ENCODE measurements at places on chromosomes 12 and 14.
A peak's percentile ranks its signal among the peaks of the same experiment; 100 is the strongest.

DNA sequence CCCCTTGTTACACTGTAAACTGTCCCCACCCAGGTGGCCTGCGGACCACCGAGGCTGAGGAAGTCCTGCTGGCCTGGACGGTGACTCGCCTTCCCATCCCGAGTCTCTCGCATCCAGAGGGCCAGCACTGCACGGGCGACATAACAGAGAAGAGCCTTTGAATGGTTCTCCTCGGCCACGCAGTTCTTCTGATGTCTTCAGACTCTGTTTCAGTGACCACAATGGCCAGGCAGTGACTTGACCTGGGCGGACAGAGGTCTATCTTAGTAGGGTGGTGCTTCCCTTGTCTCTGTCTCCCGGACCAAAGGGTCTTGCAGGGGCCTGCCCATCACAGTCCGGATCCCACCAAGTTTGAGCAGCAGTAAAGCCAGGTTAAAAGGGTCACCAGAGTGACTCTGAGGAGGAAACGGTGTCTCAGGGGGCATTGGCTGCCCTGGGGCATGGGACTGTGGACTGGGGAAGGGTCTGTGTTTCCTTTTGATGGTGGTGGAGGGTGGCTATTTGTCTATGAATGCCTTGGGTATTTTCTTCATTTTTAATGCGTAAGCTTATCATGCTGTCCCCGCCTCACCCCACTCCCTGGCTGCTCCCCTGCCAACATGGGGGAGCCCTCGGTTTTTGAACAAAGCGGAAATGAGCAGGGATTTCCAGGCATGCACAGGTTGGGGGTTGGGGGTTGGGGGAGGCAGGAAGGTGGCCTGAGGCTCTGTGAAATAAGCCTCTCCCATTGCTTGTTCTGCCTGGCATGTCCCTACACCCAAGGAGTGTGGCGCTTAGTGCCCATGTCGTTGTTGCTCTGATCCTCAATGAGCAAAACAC, 10.3 kb downstream of the KRT85 start:
- no peak for DNase-seq

- DNase-seq, result peak; percentile 62
Measured at GRCh38 chr14:61860294-61860918, 98.2 kb downstream of the SNAPC1 start.

DNA sequence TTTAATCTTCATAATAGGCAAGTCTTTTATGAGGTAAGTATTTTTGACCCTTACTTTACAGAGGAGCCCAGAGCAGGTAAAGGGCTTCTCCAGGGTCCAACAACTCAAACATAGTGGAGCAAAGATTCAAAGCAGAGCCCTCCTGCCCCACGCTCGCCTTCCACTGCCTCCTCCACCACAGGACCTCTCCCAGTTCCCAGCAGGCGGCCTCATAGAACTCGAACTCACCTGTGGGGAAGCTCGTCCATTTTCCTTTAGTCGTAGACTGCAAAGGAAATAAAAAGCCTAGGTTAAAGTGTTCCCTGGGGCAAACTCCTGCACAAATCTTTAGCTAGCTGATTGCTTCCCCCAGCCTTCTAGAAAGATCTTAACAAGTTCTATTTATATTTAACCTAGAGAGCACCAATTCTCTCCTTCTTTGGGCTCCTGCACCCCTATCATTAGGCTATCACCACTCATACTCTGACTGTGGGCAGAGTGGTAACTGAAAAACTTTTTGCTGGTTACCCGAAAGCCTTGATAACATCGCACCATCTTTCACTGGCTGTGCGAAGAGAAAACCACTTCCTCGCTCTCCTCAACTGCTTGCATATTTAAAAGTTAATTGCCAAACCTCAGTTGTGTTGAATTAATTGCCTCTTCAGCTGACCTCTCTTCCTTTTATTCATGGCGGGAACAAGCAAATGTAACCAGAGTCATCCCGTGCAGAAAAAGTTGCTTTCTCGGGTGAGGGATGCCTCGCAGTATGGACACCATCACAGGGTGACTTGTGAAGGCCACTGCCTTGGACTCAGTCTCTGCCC, 299.6 kb downstream of the DPF3 start:
- DNase-seq, result no peak

DNA sequence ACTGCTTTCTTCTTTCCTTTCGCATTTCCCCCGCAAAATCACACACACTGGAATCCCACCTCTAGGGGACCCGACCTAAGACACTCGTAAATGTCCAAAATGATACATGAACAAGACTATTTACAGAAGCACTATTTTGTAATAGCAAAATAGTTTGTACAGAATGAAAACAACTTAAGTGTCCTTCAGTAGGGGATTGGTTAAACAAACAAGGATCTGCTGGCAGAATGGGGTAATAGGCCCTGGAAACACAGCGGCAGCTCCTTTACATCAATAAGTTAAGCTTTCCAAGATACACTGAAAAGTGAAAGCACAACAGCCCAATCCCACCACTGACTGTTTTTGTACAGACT, 48.8 kb downstream of the LTBP2 start:
- DNase-seq, result no peak

DNA sequence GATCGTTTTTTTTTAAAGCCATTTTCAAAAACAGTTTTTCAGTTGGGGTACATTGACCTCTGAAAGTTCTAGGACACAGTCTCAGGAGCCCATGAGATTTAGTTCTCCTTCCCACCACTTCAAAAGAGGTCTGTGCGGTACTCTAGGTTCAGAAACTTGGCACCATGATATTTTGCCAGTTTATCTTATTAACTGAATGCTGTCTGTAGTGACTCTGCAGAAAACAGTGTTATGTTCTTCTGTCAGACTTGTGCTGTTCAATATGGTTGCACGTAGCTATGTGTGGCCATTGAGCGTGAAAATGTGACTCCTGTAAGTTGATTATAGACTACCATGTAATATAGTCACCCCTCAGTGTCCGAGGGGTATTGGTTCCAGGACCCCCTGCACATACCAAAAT, 35.9 kb downstream of the CRADD start:
- DNase-seq, result no peak

GRCh38 chr12:22856178-22856577, 231.2 kb downstream of the ETNK1 start:
- DNase-seq, result no peak

- DNase-seq, result no peak
Measured at GRCh38 chr14:39740454-39740853, 308.2 kb upstream of the FBXO33 start.

DNA sequence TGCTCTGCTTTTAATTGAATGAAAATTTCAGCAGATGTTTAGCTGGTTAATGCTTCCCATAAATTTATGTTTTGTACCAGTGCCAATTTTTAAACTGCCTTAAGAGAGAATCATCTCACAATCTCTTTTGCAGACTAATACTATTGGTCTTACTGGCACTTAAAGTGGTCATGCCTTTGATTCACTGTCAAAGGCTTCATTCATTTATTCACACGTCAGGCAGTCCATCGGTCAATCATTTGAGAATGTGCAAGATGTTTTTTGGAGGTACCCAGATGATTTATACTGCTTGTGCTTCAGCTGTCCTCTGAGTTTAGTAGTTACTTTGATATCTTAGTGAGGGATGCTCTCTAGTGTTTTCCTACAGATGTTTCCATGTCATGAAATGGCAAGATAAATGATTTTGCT, 83.4 kb downstream of the NAV3 start:
- DNase-seq, result no peak

DNA sequence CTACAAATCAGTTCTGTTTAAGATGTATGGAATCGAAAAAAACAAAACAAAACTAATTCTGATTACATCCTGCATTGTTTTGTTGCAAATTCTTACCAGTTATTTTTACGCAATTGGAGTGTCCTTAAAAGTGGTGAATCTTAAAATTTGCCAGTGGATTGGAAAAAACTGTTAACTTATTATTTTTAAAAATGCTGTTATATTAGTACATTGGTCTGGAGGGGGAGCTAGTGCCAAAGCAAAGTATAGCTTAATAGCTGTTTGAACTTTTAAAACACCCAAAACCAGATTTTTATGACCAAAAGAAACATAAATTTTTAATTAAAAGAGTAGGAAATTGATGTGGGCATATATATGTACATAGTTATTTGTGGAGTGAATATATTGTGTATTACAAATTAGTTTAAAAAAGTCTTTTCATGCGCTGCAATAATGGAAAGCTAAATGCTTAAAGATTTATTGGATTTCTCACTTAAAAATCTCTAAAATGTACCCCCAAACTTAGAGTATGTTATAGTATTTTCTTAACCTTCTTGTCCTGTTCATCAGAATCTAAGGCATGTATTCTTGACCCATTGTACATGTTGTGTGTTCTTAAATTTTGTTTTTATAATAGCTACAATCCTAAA, 2.5 kb downstream of the FUT8 start:
- no peak for DNase-seq

DNA sequence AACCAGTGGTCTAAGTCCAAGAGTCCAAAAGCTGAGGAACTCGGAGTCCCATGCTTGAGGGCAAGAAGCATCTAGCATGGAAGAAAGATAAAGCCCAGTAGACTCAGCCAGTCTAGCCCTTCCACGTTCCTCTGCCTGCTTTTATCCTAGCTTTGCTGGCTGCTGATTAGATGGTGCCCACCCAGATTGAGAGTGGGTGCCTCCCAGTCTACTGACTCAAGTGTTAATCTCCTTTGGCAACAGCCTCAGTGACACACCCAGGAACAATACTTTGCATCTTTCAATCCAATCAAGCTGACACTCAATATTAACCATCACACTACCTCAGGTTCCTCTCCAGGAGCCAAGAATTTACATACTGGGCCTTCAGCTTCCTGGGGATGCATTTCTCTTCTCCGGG, 476.1 kb downstream of the FUT8 start:
- DNase-seq, result no peak

GRCh38 chr14:69852531-69853321, 26.5 kb upstream of the SMOC1 start:
- no peak for DNase-seq

DNA sequence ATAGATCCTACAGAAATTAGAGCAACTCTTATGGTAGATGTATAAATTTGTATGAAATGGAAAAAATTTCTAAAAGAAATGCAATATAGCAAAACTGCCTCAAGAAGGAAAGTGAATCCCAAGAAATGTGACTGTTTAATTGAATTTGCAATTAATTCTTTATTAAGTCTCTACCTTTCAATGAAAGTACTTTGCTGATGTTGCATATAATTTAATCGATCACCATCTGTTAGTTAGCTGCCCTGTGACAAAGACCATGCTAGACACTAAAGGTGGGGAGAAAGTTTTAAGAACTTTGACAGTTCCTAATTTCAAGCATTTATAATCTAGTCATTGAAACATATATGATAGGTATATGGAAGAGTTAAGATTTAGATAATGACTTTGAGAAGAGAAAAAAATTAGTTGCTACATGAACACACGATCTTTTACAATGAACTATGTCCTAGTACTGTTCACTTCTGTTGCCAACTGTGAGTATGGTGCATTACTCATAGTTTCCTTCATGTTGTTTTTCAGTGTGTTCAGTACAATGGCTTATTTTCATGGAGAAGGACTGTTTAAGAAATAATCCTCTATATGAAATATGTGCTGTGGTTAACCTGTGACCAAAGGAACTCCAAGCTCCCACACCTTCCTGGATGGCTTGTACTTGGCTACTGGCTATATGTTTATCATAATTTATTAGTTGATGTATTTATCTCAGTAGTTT, 128.4 kb downstream of the METTL25 start:
- no peak for DNase-seq

DNA sequence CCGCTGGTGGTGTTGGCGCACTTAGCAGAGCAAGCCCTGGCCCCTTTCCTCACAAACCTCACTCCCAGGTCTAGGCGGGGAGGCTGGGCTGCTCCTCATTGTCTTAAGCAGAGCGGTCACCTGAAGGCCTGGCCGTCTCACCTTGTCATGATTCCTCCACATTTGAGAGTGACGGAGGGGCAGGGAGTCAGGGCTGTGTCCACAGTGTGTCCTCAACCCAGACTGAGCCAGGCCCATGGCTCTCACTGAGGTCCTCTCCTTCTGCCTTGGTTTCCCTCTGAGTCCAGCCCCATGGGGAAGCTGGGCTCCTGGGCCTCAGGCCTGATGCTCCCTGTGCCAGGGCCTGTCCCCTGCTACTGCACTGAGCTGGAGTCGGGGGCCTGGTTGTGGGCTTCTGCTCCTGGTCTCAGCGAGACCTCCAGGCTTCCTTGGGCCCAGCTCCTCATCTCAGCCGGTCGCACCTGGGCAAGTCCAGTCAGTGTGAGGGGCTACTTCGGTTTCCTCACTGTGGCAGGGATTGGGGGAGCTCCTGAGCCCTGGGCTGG, 44.9 kb downstream of the KRT80 start:
- no peak for DNase-seq

Measured in stimulated activated CD4-positive, alpha-beta T cell treated with anti-CD3 and anti-CD28 coated beads, Interleukin-1b, Interleukin-23, amount 100 ng/mL, for 4 hours (primary cell).